ENCODE measurements at places on chromosomes 16 and 17. TPM values are rescaled to one million over a fixed set of nuclear protein-coding genes. Genes with fewer than 3 reads are reported as not detected.

Gene TMC5
- not detected for total RNA-seq

Gene TEX14
- total RNA-seq, result 0.11 TPM

Gene GUCY2D
- total RNA-seq, result under 0.01 TPM

Gene CDRT15
- not detected for total RNA-seq

Gene VPS9D1
- 8.1 TPM for total RNA-seq

Gene GJC1
- total RNA-seq, result 56.0 TPM

Gene ICAM2
- 1.2 TPM for total RNA-seq

Gene RNF112
- 2.1 TPM for total RNA-seq

Gene GALR2
- total RNA-seq, result not detected

Gene FNDC8
- total RNA-seq, result not detected

Gene AARS1
- 326 TPM for total RNA-seq

Gene KRTAP4-7
- total RNA-seq, result not detected

Gene SLFN14
- total RNA-seq, result not detected

Gene ZNF23
- total RNA-seq, result 14.2 TPM

Gene EPOP
- 0.55 TPM for total RNA-seq

Gene UMOD
- total RNA-seq, result not detected

Gene NT5M
- total RNA-seq, result 2.2 TPM

Gene ADAT1
- 101 TPM for total RNA-seq

Gene GAA
- 13.6 TPM for total RNA-seq

Gene CA10
- total RNA-seq, result not detected

Gene MYH11
- total RNA-seq, result under 0.01 TPM

Gene CCL16
- total RNA-seq, result not detected

Gene ULK2
- total RNA-seq, result 19.1 TPM

Gene HOXB3
- total RNA-seq, result 3.0 TPM

Gene CLEC18B
- 0.33 TPM for total RNA-seq

Gene PRCD
- 2.4 TPM for total RNA-seq
